ENCODE measurements at places on chromosomes 3 and 15.
A peak's percentile ranks its signal among the peaks of the same experiment; 100 is the strongest.

- DNase-seq: peak; percentile 52
Observed at GRCh38 chr3:135989242-135989641, 23.7 kb downstream of the PPP2R3A start.

DNA sequence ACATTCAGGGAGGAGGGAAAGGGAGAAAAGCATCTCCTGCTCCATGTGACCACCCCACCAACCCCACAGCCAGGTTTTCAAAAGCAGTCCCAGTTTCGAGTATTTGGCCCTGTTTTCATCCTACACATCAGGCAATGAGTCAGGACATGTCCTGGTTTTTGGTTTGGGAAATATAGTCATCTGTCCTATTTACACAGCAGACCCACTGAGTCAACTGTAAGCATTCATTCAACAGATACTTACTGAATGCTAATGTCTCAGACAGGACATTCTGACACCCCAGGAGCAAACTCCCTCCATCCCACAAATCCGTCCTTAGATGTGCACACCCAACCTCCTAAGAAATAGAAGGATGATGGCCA, 32.9 kb downstream of the IGDCC3 start:
- DNase-seq: no peak

GRCh38 chr3:153574445-153574844, 412.4 kb downstream of the RAP2B start:
- no peak for DNase-seq

DNA sequence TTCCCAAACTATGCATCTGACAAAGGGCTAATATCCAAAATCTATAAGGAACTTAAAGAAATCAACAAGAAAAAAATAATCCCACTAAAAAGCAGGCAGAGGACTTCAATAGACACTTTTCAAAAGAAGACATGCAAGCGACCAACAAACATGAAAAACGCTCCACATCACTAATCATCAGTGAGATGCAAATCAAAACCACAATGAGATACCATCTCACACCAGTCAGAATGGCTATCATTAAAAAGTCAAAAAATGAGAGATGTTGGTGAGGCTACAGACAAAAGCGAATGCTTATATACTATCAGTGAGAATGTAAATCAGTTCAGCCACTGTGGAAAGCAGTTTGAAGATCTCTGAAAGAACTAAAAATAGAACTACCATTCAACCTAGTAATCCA, 20.2 kb downstream of the CFAP44 start:
- no peak for DNase-seq

- DNase-seq: peak; percentile 82
Observed at GRCh38 chr3:165642761-165643420, 194.3 kb downstream of the BCHE start.

DNA sequence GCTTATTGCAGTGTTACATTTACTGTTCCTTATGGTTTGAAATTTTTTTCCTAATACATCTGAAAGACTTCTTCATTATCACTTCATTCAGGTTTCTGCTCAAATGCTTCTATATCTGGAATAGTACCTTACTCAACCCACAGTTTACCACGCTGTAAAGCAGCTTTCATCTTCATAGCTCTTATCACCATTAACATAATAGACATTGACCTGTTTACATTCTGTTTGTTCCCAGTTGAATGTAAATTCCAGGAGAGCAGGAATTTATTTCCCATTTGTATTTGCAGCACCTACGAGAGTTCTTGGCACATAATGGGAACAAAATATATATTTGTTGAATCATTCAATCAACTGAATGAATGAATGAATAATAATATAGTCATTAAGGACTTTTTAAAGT, 844.6 kb upstream of the ROBO1 start:
- DNase-seq: no peak

DNA sequence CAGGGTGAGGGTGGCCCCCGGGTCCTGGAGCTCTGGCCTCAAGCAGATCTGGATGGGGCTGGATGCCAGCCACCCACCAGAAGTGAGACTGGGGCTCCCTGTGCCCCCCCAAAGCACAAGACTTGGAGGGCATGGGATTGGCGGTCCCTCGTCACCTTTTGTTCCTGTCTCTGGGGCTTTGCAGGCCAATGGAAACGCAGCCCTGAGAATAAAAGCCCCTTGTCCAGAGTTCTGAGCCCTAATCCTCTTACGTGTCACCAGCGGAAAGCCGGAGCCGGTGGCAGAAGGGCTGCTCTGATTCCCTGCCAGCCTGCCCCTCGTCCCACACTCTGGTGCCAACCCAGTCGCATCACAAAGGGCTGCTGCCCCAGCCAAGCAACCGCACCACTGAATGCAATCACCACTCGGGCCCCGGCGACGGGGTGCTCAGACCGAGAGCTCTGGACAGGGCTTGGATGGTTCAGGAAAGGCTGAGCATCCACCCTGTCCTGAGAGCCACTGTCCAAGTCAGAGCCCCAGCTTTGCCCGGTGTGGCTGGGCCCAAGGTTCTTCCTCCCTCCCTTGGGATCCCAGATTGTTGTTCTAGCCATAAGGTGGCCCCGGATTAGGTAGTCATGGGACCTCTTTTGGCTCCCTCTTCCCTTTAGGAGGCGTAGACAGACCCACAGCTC, 22.8 kb upstream of the ELP6 start:
- DNase-seq: no peak

- DNase-seq: peak; percentile 37
Observed at GRCh38 chr3:59563966-59564365, 514.1 kb upstream of the CFAP20DC start.
